Anterior cingulate cortex (tissue), 58 donors: ENCODE measurements at places on chromosomes 11 and 22.

DNA sequence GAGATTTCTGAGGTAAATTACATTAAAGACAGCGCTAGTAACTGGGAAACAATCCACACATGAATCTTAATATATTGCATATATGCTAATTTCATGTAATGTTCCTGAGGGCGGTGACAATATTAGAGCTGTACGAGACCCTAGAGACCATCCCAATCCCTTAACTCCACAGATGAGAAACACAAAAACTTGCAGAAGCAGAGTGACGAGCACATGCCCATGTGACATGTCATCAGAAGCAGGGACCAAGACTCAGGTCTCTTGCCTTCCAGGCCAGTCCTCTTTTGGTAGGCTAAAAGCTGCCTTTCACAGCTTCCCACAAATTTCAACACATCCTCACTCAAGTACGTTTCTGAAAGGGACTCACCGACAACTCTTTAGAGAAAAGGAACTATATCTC lies 11.8 kb downstream of the MAPK1 start:
- DNase-seq: no peak

GRCh38 chr11:111402411-111402810 lies 23.3 kb upstream of the POU2AF1 start:
- no peak for DNase-seq

DNA sequence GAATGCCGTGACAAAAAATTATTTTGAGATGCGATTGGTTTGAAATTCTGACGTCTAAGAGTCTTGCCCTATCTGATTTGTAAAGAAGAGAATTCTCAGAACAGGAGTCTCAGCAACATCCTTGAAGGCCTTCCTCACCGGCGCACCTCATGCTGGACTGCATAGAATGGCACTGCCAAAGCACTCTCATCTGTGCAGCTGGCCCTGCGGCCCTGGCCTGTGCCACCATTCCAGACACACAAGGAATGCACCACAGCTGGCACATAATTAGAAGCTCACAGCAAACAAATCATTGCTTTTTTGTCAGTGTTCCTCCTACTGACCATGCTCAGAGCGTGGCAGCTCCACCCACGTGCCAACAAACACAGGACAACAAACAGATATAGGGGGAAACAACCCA lies 166.0 kb downstream of the KIRREL3 start:
- DNase-seq: peak; percentile 43

DNA sequence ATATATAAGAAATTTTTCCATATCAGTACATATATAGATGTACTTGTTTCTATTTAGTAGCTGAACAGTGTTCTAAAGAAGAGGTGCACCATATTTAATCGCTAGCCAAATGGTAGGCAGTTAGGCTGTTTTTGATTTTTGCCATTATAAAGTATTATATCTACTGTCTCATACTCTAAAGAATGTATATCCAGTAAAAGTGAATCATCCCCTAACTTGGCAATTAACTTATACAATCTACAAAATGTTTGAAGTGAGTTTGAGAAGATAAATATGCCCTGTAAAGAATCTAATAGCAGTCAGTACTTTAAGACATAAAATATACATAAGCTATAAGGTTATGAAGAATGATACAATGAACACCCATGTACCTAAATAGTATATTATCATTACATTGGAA lies 291.5 kb downstream of the SWAP70 start:
- no peak for DNase-seq

DNA sequence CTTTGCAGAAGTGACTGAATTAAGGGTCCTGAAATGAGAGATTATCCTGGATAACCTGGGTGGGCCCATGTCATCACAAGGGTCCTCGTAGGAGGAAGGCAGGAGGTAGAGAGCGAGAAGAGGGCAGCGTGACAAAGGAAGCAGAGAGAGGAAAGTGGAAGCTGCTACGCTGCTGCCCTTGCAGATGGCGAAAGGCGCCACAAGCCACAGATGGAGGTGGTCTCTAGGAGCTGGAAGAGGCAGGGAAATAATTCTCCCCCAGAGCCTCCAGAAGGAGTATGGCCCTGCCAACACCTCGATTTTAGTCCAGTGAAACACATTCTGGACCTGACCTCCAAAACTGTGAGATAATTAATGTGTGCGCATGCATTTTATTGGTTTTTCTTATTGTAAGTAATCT lies 13.4 kb downstream of the TMEM184B start:
- DNase-seq: no peak

- no peak for DNase-seq
These were observed 5.1 kb upstream of the ARSA start for GRCh38 chr22:50633086-50633485.

DNA sequence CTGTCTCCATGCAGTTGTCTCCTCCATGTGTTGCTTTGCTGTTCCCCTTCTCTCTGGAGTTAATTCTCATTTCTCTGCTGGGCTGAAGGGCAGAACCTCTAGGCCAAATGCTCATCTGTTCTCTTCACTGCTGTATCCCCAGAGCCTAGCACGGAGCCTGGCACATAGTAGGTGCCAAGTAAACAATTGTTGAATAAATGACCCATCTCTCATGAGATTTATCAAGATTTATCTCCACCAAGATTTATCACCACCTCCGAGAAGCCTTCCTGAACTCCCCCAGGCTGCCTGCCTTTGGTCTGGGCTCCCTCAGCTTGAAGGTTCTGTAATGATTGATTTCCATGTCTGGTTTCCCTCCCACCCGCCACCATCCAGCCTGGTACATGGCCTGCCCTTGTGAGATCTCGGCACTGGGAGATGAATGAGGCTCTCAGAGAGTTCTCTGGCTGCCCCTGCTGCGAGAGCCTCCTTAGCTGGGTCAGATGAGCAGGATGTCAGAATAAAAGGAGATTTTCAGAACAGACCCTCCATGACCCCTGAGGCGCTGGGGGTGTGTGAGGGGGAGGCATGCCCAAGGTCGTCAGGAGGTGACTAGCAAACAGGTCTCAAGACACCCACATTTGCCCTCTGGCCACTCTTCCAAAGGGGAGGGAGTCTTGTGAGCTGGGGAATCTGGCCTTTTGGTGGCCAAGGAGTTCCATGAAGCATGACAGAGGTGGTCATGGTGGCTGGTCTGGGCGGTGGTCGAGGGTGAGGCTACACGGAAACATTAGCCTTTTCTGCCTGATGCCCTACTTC lies 2.4 kb upstream of the GDPD5 start:
- DNase-seq: no peak

- no peak for DNase-seq
These were observed 154.5 kb upstream of the C11orf87 start for GRCh38 chr11:109267293-109268095.

DNA sequence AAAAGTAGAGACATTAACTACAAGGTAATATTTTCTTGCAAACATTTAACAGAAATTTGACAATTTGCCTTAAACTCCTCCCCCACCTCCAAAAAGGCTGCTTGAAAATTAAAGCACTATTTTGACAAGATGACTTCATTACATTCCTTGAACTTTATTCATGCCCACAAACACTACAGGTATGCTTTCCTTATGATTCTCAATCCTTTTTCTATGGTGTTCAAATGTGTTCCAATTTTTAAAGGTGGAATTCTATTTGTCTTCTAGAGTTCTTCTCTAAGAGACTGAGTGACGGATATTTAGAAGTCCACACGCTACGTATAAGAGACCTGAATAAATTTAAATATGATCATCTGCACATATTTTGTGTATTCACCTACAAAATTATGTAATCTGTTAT lies 69.4 kb downstream of the MRTFA start:
- no peak for DNase-seq

GRCh38 chr11:130313383-130314183 lies 1.1 kb downstream of the ZBTB44 start:
- DNase-seq: no peak

GRCh38 chr11:72755713-72756285 lies 3.6 kb upstream of the ARAP1 start:
- DNase-seq: no peak

DNA sequence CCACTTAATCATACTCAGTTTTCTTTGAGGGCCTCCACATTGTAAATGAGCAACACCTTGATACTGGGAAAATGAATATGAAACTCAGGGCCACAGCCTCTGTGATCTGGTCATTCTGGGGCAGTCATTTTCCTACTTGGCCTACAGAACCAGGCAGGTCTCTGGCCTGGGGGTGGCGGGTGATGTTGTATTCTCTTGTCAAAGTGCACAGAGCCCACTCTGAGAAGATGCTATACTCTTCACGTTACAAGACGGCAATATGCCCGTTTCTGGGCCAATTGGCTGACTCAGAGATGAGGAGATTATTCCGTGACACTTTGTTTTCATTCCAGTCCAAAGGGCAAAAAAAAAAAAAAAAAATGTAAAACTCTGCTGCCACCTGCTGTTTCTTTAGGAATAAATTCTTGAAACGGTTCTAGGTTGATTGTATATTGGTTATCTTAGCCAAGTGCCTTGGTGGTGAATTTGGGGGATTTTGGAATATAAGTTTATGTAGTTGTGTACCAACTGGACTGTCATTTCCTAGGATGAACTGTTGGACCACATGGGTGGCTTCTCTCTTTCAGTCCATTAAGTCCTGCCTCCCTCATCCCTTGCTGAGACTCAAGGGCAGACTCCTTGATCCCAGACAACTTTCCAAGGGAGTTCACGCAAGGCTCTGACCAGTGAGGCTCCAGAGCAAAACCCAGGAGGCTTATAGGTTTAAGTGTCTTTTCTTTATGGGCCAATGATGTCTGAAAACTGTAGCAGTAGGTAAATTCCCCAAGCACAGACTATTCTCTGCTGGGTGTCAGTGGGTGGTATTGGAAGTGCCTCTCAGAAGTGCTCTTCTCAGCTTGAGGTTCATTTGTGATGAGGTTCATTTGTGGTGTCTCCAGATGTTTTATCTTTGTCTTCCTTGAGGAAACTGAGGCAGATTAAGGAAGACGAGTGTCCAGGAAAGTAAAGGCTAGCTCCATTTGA lies 18.2 kb downstream of the ADM start:
- no peak for DNase-seq

GRCh38 chr11:78737891-78738290 lies 163.2 kb upstream of the NARS2 start:
- DNase-seq: no peak

DNA sequence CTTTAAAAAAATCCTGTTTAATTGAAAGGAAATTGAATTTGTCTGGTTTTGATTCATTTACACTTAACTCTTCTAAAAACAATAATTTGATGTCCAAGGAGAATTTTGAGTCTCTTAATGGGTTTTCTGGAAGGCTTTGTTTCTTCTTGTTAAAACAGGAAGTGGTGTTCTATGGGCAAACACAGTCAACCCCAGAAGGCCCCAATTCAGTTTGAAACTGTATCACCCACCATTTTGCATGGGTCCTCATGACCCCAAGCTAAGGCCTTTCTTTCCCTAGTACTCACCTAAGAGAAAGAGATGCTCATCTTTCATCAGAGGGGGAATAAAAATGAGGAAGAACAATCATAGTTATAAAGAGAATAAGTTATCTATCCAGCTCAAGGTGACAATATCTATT lies 10.6 kb downstream of the FLI1 start:
- DNase-seq: no peak

GRCh38 chr11:45806937-45807791 lies 2.2 kb downstream of the SLC35C1 start:
- no peak for DNase-seq

- no peak for DNase-seq
These were observed 1.5 kb upstream of the IL17RA start for GRCh38 chr22:17083255-17083654.

DNA sequence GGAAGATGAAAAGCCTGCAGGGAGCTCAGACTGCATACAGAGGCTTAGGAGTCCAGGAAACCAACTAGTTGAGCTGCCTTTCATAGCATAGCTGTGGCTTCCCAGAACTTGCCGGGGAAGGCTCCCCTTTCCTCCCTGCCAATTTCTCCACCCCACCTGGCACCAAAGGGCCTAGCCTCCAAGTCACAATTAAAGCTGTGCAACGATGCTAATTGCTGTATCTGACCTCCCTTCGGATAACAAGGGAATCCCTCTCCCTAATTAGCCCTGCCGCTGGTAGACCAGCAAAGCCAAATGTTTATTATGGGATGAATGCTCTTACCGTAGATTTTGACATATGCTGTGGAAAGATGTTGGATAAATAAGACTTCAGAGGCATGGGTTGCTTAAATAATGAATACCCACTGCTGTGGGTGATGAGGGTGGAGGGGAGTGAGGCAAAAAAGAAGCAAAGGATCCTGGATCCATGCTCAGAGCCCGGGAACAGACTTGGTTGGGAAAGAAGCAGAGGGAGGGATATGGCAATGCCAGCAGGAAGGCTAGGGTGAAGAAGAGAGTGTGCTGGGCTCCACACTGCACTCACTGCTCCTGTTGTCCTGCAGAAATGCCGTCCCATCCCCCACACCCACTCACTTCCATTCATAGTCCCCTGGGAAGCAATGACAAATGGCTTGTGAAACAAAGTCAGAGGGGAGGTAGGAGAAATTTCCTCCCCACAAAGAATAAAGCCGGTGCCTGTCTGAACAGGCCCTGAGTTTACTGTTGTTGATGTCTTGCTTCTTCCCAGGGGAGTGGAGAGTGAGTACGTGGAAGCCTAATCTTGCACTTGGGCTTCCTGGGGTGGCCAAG lies 608.1 kb upstream of the CADM1 start:
- DNase-seq: peak; percentile 14

- no peak for DNase-seq
These were observed 6.4 kb upstream of the ARFGAP3 start for GRCh38 chr22:42863349-42863961.

DNA sequence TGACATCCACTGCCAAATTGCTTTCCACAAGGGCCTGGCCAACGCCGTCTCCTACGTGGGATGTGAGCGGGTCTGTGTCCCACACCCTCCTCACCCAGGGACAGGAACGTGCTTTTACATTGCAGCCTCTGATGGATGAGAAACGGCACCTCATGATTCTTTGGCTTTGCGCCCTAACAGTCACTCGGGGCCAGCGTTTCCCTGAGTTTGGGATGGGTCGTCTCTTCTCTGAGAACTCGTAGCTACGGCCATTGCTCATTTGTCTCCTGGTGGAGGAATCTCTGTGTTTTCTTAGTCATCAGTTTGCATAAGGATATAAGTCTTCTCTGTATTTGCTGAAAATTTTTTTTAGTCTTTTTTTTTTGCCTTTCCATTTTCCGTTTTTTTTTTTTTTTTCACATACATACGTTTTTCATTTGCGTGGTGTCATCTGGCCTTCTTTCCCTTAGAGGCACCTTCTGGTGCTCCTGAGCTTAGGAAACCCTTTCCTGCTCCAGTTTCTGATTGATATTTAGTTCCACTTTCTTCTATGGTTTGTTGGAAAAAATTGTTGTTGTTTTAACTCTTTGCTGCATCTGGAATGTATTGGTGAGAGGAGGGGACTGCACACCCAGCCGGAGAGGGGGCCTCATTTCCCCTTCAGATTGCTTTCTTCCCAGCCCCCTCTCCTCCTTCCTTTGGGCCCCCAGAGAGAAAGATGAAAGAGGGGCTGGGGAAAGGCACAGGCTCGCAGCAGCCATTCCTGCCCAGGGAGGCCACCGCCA lies 12.0 kb downstream of the TNNT3 start:
- no peak for DNase-seq

GRCh38 chr22:38923463-38924346 lies 33.7 kb upstream of the APOBEC3A start:
- peak; percentile 81 for DNase-seq

- no peak for DNase-seq
These were observed 297.1 kb downstream of the ETS1 start for GRCh38 chr11:128290106-128290840.

- no peak for DNase-seq
These were observed 43.7 kb downstream of the MICAL3 start for GRCh38 chr22:17980638-17981051.

- no peak for DNase-seq
These were observed 7.6 kb downstream of the IGSF9B start for GRCh38 chr11:133949129-133949528.

GRCh38 chr11:64152841-64153691 lies 12.8 kb downstream of the MACROD1 start:
- peak; percentile 33 for DNase-seq

GRCh38 chr11:74749965-74750296 lies 1.3 kb downstream of the RNF169 start:
- no peak for DNase-seq
